Head of caudate nucleus (tissue), 42 donors: ENCODE measurements at places on chromosomes 12 and 14.

DNA sequence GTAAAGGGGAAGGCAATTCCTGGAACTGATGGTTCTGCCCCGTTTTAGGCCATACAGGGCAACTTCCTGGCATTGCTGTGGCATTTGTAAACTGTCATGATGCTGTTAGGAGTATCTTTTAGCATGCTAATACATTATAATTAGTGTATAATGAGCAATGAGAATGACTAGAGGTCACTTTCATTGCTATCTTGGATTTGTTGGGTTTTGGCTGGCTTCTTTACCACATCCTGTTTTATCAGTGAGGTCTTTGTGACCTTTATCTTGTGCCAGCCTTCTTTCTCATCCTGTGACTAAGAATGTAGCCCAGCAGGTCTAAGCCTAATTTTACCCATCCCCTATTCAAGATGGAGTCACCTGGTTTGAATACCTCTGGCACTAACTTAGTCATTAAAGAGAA, 51.2 kb downstream of the TESPA1 start:
- DNase-seq = no peak

GRCh38 chr14:97280526-97280925, 483.3 kb downstream of the VRK1 start:
- DNase-seq = no peak

- no peak for DNase-seq
Measured at GRCh38 chr12:11568762-11569478, 80.6 kb upstream of the ETV6 start.

- peak; percentile 71 for DNase-seq
Measured at GRCh38 chr12:13816394-13816793, 165.0 kb downstream of the GRIN2B start.

DNA sequence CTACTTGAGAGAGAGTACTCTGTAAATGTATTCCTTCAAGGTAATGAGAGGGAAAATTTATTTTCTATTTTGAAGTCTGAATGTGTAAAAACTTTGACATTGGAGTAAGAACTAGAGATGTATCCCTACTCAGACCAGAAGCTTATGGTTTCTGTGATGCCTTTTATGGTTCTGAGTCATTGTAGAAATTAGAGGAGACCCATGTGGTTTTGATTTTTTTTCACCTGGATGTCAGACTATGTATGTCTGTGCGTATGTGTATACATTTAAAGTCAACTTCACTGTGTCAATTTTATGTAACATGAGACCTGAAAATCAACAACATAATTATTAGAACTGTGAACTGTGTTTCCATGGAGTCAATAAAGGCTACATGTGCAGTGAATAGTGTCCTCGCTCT, 302.0 kb downstream of the TRHDE start:
- no peak for DNase-seq

- no peak for DNase-seq
Measured at GRCh38 chr12:91852634-91853033, 293.0 kb downstream of the BTG1 start.

GRCh38 chr14:21264025-21264801, 5.0 kb downstream of the HNRNPC start:
- no peak for DNase-seq

DNA sequence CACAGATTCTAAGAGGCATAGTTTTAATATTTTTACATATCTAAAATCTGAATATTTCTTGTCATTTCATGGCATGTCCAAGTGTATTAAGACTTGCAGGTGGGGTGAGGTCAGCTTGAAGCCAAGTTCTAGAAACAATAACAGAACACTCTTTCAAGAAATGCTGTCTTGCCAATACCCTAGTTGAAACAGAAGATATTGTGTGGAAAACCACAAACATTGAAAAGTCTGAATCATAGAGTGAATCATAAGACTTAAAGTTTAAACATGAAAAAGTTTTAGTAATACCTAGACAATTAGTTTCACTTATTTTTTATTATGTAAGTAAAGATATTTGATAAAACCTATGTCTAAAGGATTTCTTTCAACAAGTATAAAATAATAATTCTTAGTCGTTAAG, 191.5 kb upstream of the CAND1 start:
- no peak for DNase-seq

GRCh38 chr12:120367924-120368788, 808 bp downstream of the MSI1 start:
- DNase-seq = peak; percentile 31

DNA sequence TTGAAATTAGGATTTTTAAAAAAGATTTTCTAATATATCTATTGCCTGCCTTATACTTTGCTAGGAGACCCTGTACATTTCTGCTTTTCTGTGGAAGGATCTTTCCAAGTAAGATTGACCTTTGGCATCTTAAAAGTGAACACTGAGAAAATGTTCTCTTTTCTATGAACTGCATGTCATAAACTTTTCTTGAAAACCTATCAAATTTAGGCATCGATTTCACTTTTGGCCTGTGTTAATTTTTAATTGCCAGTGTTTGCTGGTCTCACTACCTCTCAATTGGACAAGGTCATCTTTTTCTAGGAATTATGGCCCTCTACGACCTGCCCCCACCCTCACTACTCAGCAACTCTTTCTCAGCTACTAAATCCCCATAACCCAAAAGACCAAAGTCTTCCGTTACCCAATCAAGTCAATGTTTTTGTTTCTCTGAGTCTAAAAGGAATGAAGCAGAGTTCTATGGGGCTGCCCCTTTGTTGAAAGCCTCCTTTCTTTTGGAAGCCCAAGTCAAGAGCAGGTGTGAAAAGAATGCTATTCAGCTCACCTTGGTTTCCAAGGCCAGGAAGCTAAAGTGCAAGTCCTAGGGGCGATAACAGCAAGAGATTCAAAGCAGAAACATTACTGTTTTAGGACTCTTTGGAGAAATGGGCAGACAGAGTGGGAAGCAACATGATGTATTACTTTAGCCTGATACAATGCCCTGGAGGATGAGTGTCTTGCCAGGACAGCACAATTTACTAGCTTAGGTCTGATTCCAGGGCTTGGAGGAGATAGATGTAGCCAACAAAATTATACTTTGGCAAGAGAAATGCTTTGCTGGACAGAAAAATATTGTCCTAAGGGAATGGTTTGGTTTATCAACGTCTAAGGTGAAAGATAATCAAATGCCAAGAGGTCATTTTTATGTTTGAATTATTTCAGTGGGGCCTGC, 55.0 kb downstream of the IGF1 start:
- no peak for DNase-seq

- DNase-seq = no peak
Measured at GRCh38 chr12:46787496-46788055, 38.2 kb downstream of the SLC38A4 start.

- DNase-seq = no peak
Measured at GRCh38 chr14:68622856-68623255, 170.0 kb downstream of the ZFP36L1 start.

DNA sequence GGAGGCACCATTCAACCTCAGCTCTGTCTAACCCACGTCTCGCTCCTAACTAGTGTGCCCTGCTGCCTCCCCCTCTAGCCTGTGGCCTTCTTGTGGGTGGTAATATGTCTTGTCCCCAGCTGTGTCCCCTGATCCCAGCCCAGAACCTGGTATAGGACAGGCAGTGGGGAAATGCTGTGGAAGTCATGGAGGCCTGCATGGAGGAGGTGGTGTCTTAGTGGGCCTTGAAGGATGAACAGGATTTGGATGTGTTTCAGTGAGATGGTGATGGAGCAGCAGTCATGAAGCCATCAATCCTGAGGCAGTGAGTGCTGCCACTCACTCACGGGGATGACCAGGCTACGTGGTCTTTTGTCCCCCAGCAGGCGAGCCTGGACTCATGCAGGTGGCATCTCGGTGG, 13.4 kb downstream of the PLBD2 start:
- no peak for DNase-seq

- DNase-seq = no peak
Measured at GRCh38 chr14:87503711-87504110, 489.3 kb downstream of the GALC start.

DNA sequence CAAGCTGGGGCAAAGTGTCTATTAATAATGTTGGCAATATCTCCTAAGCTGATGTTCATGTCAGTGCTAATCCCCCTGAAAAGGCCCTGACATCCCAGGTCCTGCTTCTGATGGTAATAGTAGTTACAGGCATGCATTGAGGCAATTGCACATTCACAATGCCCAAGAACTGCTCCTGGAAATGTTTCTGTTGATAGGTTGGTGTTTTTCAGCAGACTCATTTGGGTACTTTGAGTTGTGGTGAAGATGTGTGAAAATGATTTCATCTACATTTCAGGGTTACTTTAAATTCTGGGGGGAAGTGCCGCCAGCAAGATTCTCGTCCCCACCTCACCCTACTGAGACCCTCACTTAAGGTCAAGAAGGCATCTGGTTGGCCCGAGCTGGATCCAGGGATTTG, 92.9 kb downstream of the BBS10 start:
- DNase-seq = no peak

GRCh38 chr12:100688451-100688864, 106.1 kb upstream of the ANO4 start:
- no peak for DNase-seq

- no peak for DNase-seq
Measured at GRCh38 chr14:104401785-104402184, 177.8 kb upstream of the C14orf180 start.

DNA sequence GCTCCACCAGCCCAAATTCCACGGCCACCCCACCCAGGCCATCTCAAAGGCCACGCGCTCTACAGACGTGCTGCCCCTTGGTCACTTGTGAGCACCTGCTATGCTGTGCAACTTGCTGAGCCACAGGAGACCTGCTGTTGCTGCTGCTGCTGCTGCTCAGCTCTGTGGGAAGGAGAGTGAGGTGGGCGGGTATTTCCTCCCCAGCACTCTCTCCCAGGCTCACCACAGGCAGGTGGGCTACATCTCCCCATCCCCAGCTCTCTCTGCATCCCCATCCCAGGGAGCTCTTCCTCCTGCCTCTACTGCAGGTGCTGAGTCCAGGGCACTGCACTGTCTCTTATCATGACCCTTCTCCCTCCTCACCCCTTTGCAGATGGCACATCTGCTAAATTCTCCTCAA, 306.9 kb downstream of the BCL11B start:
- DNase-seq = no peak

- no peak for DNase-seq
Measured at GRCh38 chr12:29043069-29043468, 106.0 kb upstream of the FAR2 start.

- peak; percentile 75 for DNase-seq
Measured at GRCh38 chr14:72904840-72905561, 11.1 kb upstream of the DPF3 start.

DNA sequence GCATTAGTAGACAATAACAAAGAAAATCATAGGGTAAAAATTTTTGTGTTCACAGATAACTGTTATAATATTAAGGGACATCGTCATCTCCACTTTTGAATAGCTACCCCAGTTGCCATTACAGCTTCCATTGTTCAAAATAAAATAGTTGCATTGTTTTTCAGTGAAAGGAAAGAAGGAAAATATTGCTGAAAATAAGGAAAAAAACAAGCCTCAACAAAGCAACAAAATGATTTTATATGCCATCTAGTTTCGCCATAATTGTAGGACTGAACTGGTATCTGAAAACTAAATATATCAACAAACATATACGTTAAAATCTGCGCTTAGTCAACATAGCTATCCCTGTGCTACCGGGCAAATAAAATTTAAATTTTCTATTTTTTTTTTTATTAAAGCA, 3.3 kb downstream of the CDK17 start:
- no peak for DNase-seq

DNA sequence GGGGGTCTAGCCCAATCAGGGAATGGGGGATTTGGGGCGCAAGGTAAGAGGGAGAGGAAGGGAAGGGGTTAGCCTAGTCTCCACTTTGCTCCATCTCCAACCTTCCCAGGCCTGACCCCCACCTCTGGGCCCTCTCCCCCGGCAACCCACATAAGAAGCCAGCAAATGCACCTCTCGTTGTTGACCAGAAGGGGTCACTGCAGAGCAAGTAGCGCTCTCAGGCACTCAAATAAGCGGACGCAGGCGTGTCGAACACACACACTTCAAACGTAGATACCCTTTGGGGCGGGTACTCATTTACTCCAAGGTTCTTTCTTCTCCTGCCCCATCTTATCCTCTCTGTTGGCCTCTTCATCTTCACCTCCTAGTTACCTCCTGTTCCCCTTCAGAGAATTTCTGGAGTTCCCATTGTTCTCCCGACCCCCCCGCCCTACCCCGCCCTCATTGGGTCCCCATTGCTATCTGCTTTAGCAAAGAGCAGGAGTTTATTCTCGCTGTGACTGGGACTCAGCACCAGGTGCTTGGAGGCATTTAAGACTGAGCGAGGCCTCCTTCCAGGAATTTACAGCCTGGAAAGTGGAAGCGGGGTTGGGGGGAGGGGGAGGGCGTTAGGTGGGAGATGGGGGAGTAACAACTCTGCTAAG, 1.5 kb upstream of the SRRM4 start:
- DNase-seq = peak; percentile 55

GRCh38 chr14:28876572-28876945, 110.0 kb downstream of the FOXG1 start:
- no peak for DNase-seq

DNA sequence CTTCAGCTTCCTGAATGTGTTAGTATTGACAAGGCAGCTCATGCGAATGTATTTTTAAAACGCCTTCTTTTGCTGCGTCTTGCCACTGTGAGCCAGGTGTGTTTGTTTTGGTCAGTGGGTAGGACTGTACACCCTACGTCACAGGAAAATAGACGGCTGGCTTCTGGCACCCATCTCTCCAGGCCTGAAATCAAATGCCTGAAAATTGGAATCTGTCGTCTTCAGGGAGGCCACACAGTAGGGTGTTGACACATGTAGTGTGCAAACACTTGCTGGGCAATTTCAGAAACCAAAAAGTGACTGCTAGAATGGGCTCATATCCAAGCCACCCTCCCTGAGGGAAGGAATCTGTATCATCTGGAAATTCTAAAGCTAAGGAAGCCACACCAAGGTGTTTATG, 209.3 kb downstream of the TTC8 start:
- DNase-seq = no peak

GRCh38 chr12:107847830-107848229, 73.3 kb downstream of the ASCL4 start:
- DNase-seq = no peak

DNA sequence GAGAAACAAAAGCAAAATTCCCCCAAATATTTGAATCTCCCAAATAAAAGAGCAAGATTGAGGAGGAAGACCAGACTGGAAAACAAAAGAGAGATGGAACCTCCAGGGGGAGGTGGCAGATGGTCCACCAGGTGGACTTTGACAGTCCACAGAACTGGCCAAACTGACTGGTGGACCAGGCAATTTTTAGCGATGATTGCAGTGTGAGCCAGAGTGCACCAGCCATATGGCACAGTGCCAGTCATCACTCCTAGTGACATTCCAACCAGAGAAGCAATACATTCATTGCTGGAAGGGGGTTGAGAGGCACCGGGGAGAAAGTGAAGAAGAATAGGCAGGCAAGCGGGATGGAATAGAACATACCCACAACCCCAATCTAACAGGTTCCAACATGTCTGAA, 182.9 kb downstream of the EXOC5 start:
- no peak for DNase-seq

GRCh38 chr14:63735720-63736119, 7.9 kb upstream of the SGPP1 start:
- no peak for DNase-seq

GRCh38 chr14:32077081-32078022, at the start of gene ARHGAP5:
Gene ARHGAP5, plus strand, starts transcription at chr14:32077304. Its CDS starts 13,366 bp downstream, at chr14:32090670.
- no peak for DNase-seq

DNA sequence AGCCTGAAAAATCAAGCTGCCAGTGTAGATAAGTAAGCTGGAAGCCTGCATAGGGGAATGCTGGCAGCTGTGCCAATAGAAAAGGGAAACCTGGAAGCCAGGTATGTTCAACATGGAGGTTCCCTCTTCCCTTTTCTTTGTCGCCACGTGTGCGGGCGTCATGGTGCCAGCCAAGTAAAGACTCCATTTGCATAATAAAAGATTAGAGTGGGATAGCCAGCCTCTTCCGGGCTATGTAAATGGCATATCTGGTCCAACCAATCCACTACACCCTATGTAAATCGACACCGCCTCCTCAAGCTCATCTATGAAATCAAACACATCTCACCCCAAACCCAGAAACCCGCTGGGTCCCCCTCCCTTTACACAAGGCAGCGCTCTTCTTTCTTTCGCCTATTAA, 5.6 kb upstream of the ADGRD1 start:
- DNase-seq = no peak
